CD8-positive, alpha-beta memory T cell (primary cell): ENCODE measurements at places on chromosomes 4 and X. TPM values are rescaled to one million over a fixed set of nuclear protein-coding genes. Genes with fewer than 3 reads are reported as not detected.

DNA sequence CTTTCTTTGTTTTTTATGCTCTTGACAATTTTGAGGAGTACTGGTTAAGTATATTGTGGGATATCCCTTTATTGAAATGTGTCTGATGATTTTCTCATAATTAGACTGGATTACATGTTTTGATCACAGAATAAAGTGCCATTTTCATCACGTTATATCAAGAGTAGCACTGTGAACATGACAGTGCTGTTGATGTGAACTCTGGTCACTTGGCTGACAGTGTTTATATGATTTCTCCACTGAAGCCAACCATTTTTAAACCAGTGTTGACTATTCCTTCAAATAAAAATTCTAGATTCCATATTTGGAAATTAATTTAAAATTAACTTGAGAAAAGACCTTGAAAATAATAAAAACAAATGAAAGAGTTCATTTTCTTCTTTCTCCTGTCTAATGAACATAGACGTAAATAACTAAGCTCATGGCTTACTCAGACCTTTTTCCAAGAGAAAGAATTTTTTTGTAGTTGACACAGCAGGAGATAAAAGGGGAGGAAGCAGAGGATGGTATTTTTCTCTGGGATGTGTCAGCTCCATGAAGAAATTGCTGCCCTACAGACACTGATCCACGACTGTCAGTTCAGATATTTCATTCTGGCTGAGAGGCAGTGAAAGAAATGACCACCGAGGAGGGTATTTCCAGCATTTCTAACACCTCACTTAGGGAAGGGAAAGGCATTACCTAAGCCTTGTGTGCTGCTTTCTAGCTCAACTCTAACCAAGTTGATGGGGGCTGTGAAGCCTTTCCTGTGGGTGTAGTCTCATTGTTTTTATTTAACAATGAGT, 150.9 kb upstream of the ANK2 start:
- H3K4me3 ChIP-seq: no peak overlapping the region
- no peak overlapping the region for H3K27ac ChIP-seq
- no peaks in the 10 kb centered on the region for H3K36me3 ChIP-seq
- H3K4me1 ChIP-seq: no peaks in the 10 kb centered on the region

GRCh38 chr4:17024425-17024824, 126.0 kb upstream of the LDB2 start:
- no peak overlapping the region for H3K27ac ChIP-seq
- no peaks in the 10 kb centered on the region for H3K27me3 ChIP-seq
- DNase-seq: no peak
- no peaks in the 10 kb centered on the region for H3K36me3 ChIP-seq
- H3K4me3 ChIP-seq: no peak overlapping the region

- H3K4me3 ChIP-seq: no peak overlapping the region
- H3K27ac ChIP-seq: no peak overlapping the region
- peak; percentile 15 for DNase-seq
- H3K4me1 ChIP-seq: peaks cover 26% of the 10 kb centered on the region
- H3K36me3 ChIP-seq: no peaks in the 10 kb centered on the region
These were observed 7.5 kb downstream of the KLHL15 start for GRCh38 chrX:24019448-24019847.

DNA sequence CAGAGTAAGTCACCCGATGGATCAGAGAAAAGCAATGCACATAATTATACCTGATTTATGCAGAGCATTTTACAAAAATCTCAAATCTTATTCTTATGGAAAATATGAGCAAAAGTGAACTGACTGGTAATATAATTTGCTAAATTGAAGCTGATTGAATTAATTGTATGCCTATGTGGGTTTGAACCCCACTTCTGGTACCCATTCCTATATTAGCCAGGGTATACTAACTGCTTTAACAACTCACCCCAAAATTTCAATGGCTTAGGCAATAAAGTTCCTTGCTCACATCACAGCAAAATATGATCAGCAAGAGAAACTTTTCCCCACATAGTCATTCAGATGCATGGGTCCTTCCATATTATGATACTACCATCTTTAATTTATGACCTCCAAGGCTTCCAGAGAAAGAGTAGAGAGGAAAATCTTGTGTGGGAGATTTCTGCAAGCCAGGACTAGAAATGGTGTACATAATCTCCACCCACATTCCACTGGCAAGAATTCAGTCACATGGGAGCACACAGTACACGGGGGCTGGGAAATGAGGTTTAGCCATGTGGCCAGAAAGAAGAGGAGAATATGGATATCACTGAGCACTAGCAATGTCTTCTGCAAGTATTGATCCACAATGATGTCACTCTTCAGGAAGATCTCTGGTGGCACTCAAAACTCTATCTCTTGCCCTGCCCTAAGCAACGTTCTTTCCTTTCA, 640.7 kb downstream of the BCOR start:
- no peak for DNase-seq
- no peaks in the 10 kb centered on the region for H3K36me3 ChIP-seq
- H3K4me1 ChIP-seq: no peaks in the 10 kb centered on the region
- H3K4me3 ChIP-seq: no peak overlapping the region
- no peak overlapping the region for H3K27ac ChIP-seq

DNA sequence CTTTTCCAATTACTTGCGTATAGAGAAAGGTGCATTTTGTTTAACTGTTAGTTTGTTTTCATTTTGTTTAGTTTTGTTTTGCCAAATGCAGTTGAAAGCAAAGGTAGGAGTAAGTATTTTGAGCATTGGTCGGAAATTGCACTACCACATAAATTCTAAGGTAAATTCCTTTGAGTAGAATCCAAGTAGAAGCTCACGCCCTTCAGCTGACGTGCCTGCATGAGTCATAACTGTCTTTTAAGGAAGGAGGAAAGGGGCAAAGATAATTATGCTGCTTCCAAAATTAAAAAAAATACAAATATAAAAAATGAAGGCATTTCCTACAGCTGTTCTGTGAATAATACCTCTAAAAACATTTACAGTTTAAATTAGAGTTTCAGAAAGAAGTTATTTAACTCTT, 110.2 kb upstream of the MYOZ2 start:
- H3K4me1 ChIP-seq: no peaks in the 10 kb centered on the region
- H3K27ac ChIP-seq: no peak overlapping the region
- H3K4me3 ChIP-seq: no peak overlapping the region

DNA sequence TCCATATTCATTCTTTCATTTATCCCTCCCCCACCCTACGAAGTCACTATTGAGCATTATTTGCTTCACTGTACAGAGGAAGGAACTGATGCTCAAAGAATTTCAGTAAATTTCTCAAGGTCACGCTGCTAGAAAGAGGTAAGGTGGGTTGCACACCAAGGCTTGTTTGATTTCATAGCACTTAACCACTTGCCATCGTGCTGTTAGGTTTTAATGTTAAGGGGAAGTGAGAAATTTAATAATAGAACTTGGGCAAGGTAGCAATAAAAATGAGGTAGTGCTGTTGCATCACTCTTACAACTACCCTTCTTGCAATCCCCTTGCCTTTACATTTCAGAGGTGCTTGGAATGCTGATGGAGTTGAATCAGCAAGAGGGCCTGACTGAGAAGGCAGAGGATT, 343.1 kb downstream of the MID1IP1 start:
- no peak overlapping the region for H3K4me3 ChIP-seq
- H3K4me1 ChIP-seq: no peaks in the 10 kb centered on the region
- no peak overlapping the region for H3K27ac ChIP-seq
- no peaks in the 10 kb centered on the region for H3K27me3 ChIP-seq
- no peak for DNase-seq

GRCh38 chr4:111398906-111399330, 746.3 kb upstream of the FAM241A start:
- H3K4me3 ChIP-seq: no peak overlapping the region
- H3K36me3 ChIP-seq: no peaks in the 10 kb centered on the region
- no peak overlapping the region for H3K27ac ChIP-seq

DNA sequence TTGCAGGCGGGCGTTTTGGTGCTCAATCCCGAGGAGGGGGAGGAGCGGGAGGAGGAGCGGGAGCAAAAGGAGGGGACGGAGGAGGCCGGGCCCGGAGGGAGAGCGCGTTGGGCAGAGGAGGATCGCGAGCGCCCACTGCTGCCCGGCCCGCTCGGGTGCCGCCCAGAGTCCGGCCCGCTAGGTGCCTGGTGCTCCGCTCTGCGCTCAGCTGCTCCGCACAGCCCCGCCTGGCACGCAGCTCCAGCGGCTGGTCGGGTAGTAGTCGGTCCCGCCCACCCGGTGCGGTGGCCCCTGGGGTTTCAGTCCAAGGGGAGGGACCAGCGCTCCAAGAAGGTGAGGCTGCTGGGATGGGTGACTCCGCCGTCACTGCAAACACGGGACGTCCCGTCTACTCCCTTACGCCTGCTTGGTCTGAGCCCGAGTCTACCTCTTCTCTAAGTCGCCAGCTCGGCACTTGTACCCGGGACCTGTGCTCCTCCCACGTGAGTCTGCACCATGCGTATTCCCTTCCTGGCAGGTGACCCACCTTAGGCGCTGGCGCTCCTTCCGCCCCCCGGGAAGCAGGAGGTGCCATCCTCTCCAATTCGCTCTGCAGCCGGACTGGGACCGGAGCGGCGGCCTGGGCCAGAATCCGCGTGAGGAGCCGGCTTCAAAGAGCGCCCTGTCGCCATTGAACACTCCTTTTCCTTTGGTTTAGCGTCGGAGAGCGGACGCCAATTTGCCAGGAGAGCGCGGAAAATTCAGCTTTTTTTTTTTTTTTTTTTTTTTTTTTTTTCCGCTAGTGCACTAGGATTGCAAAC, 405 bp upstream of the HS3ST1 start:
- peak; percentile 22 for DNase-seq
- H3K27me3 ChIP-seq: peaks cover 10% of the 10 kb centered on the region
- H3K36me3 ChIP-seq: no peaks in the 10 kb centered on the region
- H3K4me1 ChIP-seq: peaks cover 8% of the 10 kb centered on the region
- H3K4me3 ChIP-seq: peak overlapping the region; percentile 47

DNA sequence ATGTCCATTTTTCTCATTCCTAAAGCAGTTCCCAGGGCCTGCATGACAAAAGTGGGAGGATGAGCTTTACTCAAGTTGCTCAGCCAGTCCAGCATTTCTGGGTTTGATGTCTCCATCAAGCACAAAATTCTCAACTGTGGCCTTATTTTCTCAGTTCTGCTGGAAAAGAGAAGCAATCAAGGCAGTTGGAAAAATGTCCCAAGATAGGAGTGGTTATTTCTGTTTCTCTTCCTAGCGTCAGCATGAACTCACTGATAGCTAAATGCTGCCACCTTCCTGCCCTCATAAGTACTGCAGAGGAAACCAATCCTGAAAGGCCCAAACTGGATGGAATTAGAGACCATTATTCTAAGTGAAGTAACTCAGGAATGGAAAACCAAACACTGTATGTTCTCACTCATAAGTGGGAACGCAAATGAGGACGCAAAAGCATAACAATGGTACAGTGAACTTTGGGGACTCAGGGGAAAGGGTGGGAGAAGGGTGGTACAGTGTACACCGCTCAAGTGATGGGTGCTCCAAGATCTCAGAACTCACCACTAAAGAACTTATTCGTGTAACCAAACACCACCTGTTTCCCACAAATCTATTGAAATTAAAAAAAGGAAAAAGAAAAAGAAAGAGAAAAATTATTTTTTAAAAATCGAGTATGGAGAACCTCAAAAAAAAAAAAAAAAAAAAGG, 29.6 kb downstream of the ADH7 start:
- peak; percentile 33 for DNase-seq
- H3K36me3 ChIP-seq: no peaks in the 10 kb centered on the region
- no peaks in the 10 kb centered on the region for H3K27me3 ChIP-seq
- no peaks in the 10 kb centered on the region for H3K4me1 ChIP-seq
- H3K4me3 ChIP-seq: no peak overlapping the region

DNA sequence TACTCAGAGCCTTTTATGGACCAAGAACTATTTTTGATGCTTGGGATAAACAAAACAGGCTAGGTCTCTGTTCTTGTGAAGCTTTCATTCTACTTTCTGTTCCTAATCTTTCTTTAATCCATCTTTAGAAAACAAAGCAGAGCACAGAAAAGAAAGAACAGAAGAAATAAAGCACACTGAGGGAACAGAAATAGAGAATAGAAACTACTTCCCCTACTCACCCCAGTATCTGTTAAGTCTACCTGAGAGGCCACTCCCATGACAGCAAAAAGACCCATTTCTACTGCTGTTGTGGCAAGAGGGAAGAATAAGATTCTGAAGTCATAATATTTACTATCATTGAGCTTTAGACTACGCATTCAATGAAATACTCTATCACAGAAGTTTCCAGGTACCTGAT, 9.2 kb downstream of the RFC1 start:
- peaks cover 37% of the 10 kb centered on the region for H3K4me1 ChIP-seq
- DNase-seq: no peak
- H3K27ac ChIP-seq: no peak overlapping the region
- no peak overlapping the region for H3K4me3 ChIP-seq
- no peaks in the 10 kb centered on the region for H3K27me3 ChIP-seq

- H3K27me3 ChIP-seq: no peaks in the 10 kb centered on the region
- no peak for DNase-seq
These were observed 54.2 kb downstream of the AWAT2 start for GRCh38 chrX:69995362-69996112.

- no peak overlapping the region for H3K27ac ChIP-seq
- no peaks in the 10 kb centered on the region for H3K27me3 ChIP-seq
These were observed 29.4 kb downstream of the NBDY start for GRCh38 chrX:56758456-56758855.

DNA sequence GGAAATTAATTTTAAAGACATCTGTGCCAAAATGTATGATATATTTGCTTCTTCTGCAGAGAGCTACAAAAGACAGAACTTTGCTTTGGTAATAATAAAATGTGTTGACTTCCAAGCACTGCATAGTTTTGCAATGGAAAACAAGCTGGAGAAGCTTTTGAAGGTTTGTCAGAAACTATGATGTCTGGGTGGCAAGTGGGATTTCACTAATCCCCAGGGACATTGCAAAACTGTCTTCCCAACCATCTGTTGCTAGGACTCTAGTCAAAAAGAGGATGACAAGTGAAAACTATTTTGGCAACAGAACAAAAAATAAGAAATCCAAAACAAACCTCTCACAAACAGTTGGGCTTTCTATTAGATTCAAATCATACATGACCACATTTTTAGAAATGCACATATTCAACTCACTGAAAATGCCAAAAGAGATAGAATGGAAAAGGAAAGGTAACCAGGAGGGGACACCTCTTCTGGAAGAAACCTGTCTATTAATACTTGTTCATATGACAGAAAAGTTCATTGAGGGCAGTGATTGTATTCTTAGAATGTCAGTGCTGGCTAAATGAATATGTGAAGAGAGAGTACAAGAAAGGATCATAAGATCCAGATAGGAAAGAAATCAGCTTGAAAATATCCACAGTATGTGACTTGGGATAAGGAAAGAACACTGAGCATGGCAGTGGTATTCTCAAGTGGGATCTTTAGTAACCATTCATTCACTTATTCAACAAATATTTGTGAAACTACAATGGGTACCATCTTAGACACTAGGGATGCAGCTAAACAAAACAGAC, 228.0 kb downstream of the RASL11B start:
- no peak for DNase-seq
- no peaks in the 10 kb centered on the region for H3K4me1 ChIP-seq
- no peaks in the 10 kb centered on the region for H3K27me3 ChIP-seq
- no peak overlapping the region for H3K27ac ChIP-seq
- H3K36me3 ChIP-seq: no peaks in the 10 kb centered on the region

GRCh38 chr4:118931786-118932185, 43.1 kb downstream of the SYNPO2 start:
- no peak overlapping the region for H3K27ac ChIP-seq
- no peak for DNase-seq
- H3K4me1 ChIP-seq: no peaks in the 10 kb centered on the region
- no peak overlapping the region for H3K4me3 ChIP-seq
- H3K27me3 ChIP-seq: no peaks in the 10 kb centered on the region
- H3K36me3 ChIP-seq: no peaks in the 10 kb centered on the region

- no peaks in the 10 kb centered on the region for H3K4me1 ChIP-seq
- no peaks in the 10 kb centered on the region for H3K36me3 ChIP-seq
- H3K27me3 ChIP-seq: no peaks in the 10 kb centered on the region
These were observed 84.9 kb downstream of the SPCS3 start for GRCh38 chr4:176404621-176405020.

The MAGEB10 gene
- polyA plus RNA-seq: not detected

The NALF2 gene
- not detected for polyA plus RNA-seq

The LRP2BP gene
- polyA plus RNA-seq: 0.59 TPM

The CTSO gene
- polyA plus RNA-seq: 39.1 TPM

The ELK1 gene
- 21.9 TPM for polyA plus RNA-seq
